ENCODE measurements at places on chromosomes 12 and 14.

- DNase-seq, result no peak
These were observed 11.9 kb upstream of the SLC2A13 start for GRCh38 chr12:40117818-40118217.

DNA sequence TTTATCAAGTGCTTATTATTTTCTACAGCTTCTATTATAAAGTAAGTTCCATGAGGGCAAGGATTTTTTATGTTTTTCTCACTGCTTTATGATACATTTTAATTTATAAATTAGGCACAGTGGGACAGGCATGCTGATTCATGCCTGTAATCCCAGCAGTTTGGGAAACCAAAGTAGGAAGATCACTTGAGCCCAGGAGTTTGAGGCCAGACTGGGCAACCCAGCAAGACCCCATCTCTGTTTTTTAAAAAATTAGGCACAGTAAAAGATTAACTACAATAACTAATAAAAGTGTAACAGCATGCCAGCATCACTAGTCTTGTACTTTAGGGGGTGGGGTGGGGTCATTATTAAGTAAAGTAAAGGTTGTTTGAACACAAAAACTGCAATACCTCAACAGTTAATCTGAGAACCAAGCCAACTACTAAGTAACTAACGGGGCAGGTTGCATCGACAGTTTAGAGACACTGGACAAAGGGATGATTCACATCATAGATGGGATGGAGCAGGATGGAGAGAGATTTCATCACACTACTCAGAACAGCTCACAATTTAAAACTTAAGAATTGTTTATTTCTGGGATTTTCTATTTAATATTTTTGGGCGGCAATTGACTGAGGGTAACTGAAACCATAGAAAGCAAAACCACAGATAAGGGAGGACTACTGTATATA is 119.5 kb downstream of the PLEKHA5 start:
- DNase-seq, result no peak

DNA sequence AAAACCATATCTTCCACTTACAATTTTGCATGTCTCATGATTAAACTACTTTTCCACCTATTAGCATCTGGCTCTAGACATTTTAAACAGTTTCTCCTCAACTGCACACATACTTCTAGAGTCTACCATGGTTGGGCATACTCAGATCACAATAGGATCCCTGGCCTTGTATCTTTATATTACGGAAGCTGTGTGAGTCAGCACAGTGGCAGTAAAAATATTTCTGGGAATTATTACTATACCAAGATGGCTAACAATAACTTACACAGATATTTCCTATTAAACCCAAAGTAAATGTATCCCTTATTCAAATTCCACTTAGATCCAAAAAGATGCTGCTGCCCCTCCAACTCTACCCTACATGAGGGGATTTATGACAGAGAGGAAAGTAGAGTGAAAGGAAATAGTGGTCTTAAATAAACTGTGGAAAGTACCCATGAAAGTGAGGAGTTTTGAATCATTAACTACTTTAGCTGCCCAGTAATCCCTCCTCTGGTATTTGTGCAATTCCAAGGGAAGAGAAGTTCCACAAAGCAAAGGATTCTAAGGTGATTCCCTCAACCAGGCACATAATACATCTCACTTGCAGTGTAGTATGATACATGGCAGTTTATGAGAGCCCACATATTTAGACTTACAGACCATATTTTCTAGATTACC is 14.0 kb upstream of the CPSF6 start:
- no peak for DNase-seq

- no peak for DNase-seq
These were observed 2.9 kb downstream of the LLPH start for GRCh38 chr12:66127650-66128049.

- no peak for DNase-seq
These were observed 13.1 kb downstream of the KIF21A start for GRCh38 chr12:39429809-39430208.

Data from 8988T (cell line).